Activated naive CD8-positive, alpha-beta T cell treated with anti-CD3 and anti-CD28 coated beads, Interleukin-2, amount 50 U/mL, for 16 hours (primary cell): ENCODE measurements at places on chromosomes 11 and 22.

- DNase-seq, result no peak
Measured at GRCh38 chr11:74354036-74354435, 42.6 kb upstream of the P4HA3 start.

DNA sequence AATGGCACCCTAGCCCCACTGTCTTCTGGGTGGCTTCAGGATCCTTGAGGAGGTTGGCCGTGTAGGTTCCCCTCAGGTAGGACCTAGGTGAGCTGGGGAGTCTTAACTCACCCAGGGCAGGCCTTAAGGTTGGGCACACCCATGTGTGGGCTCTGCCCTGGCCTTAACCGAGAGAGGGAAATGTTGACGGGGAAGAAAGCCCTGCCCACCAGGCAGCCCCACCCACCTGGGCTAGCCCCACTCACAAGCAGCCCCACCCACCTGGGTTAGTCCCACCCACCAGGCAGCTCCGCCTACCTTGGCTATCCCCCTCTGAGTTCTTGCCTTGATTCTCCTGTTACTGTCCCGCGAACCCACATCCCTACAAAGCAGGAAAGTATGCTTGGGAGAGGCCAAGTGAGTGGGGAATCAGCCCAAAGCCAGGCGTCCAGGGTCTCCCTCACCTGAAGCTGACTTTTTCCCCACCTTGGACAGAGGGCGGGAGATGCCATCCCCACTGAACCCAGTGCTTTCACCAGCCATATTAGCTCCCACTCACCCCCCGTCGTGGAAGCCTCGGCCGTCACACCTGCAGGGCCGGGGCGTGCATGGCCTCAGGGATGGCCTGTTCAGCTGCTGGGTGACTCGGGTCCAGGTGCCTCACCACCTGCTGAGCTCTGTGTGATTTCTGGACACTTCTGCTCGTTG, at the start of gene MYEOV:
Gene MYEOV (plus strand): TSS at position 337 of the 687 bp plus-strand sequence. CDS start 1,200 bp downstream, outside the sequence.
- DNase-seq, result no peak

- DNase-seq, result no peak
Measured at GRCh38 chr22:27835446-27835845, 33.9 kb upstream of the MN1 start.

DNA sequence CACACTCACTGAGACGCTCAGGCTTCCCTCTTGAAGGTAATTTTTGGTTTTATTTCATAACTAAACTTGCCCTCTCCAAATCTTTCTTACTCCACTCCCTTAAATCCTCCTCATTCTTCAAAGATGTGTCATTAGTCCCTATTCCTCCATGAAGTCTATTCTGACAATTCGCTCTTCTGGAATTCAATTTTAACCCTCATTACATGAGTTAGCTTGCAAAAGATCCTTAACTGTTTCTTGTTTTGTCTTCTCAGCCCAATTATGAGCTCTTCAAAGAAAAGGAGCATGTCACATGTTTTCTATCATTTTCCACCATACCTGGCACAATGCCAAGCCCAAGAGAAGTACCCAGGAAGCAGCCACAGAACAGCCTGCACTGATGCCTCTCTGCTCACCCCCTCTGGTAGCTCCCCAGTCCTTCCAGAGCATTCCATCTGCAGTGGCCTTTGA, 13.0 kb downstream of the GALNT18 start:
- no peak for DNase-seq

GRCh38 chr11:95228081-95228749, 2.8 kb downstream of the SESN3 start:
- DNase-seq, result no peak

DNA sequence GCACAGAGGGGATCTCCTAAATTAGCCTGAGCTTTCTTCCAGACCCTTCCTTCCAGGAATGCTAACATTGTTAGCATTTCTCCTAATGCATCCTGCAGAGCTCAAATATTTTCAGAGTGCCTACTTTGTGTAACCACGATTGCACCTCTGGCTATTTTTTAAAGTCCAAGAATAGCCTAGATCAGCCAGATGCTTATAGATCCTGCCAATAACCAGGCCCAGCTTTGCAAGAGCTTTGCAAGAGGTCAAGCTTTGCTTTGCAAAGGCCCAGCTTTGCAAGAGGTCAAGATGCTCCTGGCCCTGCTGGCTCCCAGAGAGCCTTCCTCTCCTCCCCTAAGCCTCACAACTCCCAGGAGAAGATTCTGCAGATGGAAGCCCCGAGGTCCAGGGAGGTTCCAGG, 491.9 kb downstream of the MN1 start:
- DNase-seq, result no peak

DNA sequence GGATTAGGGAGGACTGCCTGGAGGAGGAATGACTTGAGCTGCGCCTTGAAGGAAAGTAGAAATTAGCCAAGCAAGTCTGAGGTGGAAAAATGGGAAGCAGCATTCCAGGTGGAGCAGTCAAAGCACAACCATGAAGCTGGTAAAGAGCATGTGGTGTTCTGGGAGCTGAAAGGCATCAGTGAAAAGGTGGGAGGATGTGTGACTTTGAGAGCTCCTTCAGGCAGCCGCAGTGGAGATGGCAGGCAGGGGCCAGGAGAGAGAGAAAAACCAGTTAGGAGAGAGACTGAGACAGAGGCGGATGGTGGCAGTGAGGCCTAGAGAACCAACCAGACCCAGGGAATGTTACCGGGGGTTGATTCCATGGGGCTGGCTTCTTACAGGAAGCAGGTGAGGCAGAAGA, 393.4 kb downstream of the MIAT start:
- no peak for DNase-seq

DNA sequence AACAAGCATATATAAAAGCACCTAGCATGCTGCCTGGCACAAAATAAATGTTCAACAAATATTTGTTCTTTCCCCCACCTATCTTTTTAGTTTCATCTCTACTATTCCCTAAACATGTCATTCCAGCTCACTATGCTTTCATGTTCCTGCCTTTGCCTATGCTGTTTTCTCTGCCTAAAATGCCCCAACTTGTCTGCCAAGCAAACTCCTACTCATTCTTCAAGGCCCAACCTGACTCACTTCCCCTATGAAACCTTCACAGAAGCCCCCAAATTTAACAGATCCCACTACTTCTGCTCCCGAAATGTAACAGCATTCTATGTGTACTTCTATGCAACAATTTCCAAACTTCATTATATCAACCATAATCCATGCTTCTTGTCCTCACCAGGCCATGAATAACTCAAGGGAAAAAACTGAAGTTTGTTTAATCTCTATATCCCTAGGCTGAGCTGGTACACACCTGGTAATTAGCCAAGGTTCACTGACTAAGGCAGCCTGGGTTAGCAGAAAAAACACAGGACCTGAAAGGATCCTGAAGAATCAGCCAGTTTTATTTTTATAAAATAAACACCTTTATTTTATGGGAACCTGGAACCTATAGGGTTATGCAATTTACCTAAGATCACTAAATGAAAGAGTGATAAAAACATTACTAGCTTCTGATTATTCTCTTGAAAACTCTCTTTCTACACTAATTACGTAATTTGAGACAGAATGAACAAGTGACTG, 72.2 kb downstream of the PAK1 start:
- no peak for DNase-seq

DNA sequence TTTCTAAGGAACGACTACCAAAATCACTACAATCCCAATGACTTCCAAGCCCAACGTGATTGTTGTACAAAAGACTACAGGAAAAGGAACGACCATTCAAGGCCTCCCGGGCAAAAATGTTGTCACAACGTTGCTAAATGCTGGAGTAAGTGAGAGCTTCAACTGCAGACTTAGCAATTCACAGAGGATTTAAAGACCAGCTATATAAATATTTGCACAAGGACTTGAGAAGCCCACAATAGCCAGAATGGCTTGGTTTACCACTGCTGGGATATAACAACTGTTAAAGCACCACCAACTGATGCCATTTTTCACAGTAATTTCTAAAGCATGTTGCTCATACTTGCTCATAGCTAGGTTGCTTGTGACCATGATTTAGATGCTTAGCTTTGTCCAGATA, 78.3 kb downstream of the EMSY start:
- DNase-seq, result no peak

DNA sequence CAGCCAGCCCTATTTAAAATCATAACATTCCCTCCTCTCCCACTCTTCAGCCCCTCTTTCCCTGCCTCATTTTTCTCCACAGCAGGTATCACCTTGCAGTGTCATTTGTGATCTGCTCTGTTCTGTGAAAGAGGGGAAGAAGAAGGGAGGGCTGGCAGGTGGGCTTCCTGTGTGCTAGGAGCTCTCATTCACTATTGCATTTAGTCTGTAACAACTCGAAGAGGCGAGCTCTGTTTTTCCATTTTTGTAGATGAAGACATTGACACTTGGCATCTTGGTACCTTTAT, 52.1 kb upstream of the CRYBB3 start:
- no peak for DNase-seq

GRCh38 chr11:44627911-44628729, 62.7 kb downstream of the CD82 start:
- no peak for DNase-seq

GRCh38 chr11:1481861-1482441, 4.6 kb downstream of the MOB2 start:
- no peak for DNase-seq

- no peak for DNase-seq
Measured at GRCh38 chr11:3623767-3624458, 17.9 kb downstream of the ART5 start.

DNA sequence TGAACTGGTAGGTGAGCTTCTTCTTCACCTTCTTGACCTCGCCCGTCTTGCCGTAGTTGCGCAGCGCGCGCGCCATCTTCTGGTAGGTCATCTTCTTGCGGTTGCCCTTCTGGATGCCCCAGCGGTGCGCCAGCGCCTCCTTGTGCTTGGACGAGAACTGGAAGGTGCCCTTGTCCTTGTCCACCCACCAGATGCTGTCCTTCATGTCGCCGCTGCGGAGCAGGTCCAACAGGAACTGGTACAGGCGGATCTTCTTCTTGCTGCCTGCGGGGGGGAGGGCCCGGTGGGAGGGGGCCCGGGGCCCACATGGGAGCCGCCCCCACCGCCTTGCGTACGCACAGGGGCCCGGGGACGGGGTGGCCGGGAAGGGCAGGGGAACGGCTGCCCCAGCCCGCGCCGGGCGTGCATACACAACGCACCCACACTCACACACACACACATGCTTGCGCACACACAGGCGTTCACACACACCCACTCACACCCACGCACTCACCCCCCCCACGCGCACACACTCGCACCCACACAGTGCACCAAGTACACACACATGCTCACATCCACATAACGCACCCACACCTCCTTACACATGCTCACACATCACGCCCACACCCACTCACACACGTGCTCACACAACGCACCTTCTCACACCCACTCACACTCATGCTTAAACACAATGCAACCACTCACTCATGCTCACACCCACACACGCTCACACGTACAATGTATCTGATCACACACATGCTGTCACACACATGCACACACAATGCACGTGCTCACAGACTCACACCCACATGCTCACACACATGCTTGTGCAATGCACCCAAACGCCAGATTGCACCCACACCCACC, 3.0 kb upstream of the MYBPC3 start:
- no peak for DNase-seq

- DNase-seq, result no peak
Measured at GRCh38 chr11:35066783-35067423, 72.1 kb upstream of the CD44 start.

DNA sequence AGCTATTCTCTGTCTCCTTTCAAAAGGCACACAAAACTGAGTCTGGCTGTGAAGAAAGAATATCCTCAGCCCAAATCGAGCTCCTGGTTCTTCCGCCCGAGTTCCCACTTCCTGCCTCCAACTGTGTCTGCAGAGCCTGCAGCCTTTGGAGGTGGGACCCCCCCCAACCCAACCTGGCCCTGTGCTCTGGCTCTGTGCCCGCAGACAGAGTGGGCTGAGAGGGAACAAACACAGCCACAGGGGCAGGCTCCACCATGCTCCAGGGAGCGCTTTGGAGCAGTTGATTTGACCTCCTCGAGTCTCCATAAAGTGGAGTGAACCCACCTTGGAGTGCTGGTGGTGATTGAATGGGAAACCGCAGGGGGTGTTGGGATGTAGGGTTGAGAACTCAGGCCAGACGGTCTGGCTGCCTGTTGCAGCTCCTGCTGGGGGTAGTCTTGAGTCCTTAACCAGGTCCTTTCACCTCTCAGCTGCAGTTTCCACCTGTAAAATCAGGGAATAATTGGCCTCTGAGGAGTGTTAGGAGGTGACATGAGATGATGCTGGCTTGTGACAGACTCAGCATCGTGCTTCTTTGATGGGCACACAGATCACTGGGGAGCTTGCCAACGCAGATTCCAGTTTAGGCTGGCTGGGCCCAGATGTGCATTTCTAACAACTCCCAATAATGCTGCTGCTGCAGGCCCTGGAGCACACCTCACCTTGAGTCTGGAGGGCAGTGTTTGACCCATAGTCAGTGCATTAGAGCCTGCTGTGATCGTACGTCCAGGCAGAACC, 11.4 kb downstream of the DAGLA start:
- DNase-seq, result no peak

- DNase-seq, result no peak
Measured at GRCh38 chr11:125943661-125944349, 2.0 kb upstream of the VSIG10L2 start.

- DNase-seq, result no peak
Measured at GRCh38 chr11:12187399-12187798, 77.0 kb downstream of the MICAL2 start.

GRCh38 chr11:92707665-92708064, 261.8 kb upstream of the MTNR1B start:
- DNase-seq, result no peak

GRCh38 chr11:119531623-119532022, 108.7 kb upstream of the THY1 start:
- no peak for DNase-seq

GRCh38 chr11:15180212-15180792, 65.6 kb downstream of the INSC start:
- DNase-seq, result no peak

- DNase-seq, result no peak
Measured at GRCh38 chr11:123976770-123977560, 616 bp downstream of the OR10S1 start.

DNA sequence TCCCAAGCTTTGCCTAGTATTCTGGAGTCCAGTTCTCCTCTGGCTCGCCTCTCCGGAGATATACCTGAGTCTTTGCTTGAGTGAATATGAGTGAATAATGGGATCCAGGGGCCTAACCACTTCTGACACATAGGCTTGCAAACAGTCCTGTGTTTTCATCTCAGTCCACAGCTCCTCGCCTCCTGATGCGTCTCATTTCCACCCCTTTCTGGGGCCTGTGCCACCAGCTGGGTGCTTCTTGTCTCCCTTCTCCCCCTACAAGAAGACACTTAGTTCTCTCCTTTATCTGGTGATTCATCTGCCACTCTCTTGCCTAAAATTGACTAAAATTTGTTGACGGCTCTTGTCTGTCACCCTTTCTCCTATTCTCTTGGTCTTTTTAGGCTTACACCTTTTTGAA, 44.6 kb downstream of the SFI1 start:
- DNase-seq, result no peak

DNA sequence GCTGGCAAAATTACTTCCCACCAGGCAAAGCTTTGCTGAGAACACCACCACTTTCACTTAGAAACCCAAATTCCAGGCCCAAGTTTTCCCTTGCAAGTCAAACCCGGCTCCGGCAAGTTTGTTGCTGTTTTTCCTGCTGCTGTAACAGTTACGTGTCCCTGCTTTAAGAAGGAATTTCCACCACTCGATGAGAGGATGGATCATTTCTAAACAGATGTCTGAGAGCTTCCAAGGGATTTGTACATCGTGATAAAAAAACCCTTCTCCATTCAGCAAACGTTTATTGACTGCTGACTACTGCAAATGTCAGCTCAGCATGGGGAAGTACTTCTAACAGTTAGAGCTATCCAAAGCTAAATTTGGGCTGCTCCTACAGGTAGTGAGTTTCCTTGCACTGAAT, 19.7 kb downstream of the P2RX3 start:
- no peak for DNase-seq

GRCh38 chr22:49326558-49326957, 501.1 kb downstream of the BRD1 start:
- DNase-seq, result no peak
